ENCODE measurements at places on chromosomes 5 and 9. TPM values are rescaled to one million over a fixed set of nuclear protein-coding genes. Genes with fewer than 3 reads are reported as not detected.

SCGB3A2 gene
- not detected for total RNA-seq

C5orf63 gene
- total RNA-seq = 13.7 TPM

DNA sequence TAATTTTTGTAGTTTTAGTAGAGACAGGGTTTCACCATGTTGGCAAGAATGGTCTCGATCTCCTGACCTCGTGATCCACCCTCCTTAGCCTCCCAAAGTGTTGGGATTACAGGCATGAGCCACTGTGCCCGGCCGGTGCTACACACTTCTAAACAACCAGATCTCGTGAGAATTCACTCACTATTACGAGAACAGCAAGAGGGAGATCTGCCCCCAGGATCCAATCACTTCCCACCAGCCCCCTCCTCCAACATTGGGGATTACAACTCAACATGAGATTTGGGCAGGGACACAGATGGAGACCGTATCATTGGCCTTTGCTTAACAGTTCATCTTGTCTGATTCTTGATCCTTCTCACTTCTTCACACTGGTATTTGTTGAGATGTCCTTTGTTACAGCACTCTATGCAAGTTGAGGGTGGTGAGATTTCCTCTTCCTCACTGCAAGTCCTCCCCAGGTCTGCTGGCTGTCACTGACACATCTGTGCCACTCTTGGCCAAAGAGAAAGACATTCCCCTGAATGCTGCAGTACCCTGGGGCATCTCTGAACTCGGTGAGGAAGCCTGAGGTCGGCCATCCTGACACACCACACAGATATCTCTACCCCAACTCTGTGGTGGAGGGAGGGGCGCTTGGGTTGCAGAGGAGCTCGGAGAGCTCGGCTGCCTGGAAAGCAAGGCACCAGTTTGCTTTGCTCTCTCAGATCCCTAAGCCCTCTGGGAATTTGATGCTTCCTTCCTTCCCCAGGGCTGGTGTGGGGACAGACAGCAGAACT lies 4.2 kb upstream of the SUB1 start:
- DNase-seq = no peak

MZB1 gene
- total RNA-seq = not detected

- no peak for DNase-seq
These were observed 28.9 kb downstream of the OXCT1 start for GRCh38 chr5:41841325-41841724.

DNA sequence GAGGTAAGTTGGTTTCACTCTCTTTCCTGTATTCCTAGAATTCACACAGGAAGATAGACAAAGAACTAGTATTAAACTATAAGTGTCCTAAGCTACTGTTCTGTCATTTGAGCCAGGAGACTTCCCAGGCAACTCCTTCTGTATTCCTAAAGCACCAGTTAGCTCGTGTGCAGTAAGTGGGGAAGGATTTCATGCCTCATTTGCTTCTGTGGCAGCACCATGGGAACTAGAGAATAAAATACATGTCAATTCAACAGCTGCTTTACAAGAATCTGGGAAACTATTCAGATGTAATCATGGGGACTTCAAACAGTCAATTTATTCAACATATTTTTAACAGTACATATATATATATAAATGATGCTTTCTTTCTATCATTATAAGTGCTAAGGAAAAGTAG lies 762.3 kb downstream of the PRELID2 start:
- DNase-seq = no peak

DNA sequence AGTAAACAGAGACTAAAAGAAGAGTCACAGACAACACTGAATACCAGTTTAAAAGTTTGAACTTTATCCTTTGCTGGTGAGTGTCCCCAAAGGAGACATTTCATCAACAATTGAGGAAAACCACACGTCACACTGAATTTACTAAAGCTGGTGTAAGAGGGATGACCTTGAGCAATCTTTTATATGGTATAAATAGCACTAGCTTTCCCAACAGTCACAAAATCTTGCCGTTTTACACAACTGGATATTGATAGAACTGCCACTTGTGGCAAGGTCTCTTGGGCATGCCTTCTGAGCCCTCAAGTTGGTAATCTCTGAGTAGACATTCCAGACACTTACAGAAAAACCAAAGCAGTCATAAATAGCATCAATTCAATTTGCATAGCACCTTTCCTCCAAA lies 311.5 kb upstream of the TARS1 start:
- no peak for DNase-seq

- peak; percentile 32 for DNase-seq
These were observed 482 bp downstream of the NFIB start for GRCh38 chr9:14313378-14313940.

DNA sequence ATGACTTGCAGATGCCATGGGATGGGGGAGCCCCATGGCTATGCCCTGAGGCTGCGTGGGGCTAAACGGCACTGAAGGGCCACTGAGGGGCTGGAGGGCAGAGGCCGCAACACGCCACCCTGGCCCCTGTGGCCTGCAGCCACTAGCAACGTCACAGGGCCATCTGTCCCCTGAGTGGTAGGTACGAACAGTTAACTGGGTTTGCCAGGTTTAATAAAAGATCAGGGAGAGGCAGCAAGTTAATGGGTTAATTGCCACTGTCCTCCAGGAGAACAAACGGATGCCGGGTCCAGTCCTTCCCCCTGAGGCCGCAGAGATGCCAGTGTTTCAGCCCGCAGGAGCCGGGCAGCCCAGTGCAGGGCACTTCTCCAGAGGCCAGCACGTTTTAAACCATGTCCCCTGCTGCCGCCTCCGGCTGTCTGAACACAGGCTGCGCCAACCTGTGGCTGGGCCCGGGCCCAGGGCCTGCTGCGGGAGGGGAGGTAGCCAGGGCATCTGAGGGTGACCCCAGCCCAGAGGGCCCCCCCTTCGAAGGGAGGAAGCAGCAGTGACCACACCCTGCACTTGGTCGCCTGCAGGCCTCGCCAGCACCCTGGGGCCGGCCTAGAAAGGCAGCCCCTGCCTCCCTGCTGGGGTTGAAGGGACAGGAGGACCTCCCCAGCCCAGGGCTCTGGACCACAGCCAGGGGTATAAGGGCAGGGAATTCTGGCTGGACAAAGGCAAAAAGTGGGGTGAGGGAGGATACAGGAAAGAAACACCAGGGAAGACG lies 227.3 kb downstream of the FANCC start:
- DNase-seq = peak; percentile 64

TAF11L5 gene
- not detected for total RNA-seq

GRCh38 chr9:123645126-123645525 lies 284.8 kb downstream of the DENND1A start:
- DNase-seq = no peak

IFNK gene
- not detected for total RNA-seq

- DNase-seq = no peak
These were observed 411.0 kb downstream of the MAT2B start for GRCh38 chr5:163916376-163916775.

GRCh38 chr9:109507421-109507838 lies 9.3 kb upstream of the PTPN3 start:
- DNase-seq = peak; percentile 40

DNA sequence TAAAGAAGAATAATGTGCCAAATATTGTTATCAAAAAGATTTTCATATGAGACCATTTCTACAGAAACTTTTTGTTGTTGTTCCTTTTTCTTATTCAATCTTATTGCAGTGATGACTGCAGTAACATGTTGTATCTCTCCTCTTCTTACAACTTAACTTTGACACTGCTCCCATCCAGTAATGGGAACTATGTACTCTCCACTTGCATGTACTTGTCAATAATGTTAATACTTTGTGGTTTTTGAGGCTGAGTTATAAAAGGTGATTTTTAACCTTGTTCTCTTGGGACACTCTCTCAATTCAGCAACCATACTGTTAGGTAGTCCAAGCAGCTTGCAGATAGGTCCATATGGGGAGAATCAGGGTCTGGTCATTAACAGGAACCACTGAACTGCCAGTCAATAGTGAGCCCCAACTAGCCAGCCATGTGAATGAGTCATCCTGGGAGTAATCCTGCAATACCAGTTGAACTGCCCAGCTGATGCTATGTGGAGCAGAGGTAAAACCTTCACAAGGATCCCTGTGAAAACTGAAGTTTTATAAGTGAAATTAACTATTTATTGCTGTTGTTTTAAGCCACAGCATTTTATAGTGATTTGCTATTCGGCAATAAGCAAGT lies 199.6 kb upstream of the DAB2 start:
- no peak for DNase-seq

- no peak for DNase-seq
These were observed 79.2 kb upstream of the TGFBR1 start for GRCh38 chr9:99025616-99026270.

DNA sequence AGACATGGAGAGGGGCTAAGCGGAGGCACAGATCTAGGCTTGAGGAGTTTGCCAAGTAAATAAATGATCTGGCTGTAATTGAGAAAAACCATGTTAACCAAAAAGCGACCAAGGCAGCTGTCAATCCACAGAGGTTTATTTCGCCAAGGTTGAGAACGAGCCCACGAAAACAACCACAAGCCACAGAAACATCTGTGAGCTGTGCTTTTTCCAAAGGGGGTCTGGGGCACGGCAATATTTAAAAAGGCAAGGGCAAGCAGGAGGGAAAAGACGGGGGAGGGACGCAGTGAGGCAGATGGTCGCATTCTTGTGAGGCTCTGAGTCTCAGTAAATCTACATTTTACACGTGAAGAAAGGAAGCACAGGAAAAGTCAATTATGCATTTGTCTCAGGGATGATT lies 25.4 kb downstream of the CCT5 start:
- no peak for DNase-seq

- no peak for DNase-seq
These were observed 59.1 kb upstream of the NIPAL4 start for GRCh38 chr5:157400741-157401495.

DNA sequence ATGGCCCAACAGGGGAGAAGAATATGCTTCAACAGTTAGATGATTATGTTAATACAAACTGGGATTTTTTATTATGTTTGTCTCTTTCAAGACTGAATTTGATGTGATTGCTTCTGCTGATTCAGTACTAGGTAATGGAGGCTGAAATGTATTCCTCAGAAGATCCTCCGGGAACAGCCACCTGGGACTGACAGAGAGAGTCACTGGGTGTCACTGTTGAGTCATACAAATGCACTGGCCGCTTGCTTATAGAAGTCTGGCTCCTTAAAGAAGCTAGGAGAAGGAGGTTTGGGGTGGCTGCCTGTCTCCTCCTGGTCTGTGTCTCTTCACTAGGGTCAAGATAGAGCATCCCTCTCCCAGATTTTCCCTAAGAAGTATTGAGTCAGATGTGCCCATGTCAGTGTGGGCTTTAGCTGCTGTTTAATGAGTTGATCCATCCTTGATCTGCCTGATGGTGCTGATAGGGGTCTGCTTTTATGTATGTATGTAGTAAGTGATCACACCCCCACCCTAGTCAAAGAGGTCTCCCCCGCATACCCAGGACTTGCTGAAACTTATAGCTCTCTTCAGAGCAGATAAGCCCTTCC lies 773.4 kb downstream of the BRINP1 start:
- DNase-seq = peak; percentile 52
